Skeletal muscle cell (primary cell): ENCODE measurements at places on chromosomes 11 and 22.

GRCh38 chr22:48520207-48520606 lies 1307.5 kb downstream of the BRD1 start:
- no peak for DNase-seq

DNA sequence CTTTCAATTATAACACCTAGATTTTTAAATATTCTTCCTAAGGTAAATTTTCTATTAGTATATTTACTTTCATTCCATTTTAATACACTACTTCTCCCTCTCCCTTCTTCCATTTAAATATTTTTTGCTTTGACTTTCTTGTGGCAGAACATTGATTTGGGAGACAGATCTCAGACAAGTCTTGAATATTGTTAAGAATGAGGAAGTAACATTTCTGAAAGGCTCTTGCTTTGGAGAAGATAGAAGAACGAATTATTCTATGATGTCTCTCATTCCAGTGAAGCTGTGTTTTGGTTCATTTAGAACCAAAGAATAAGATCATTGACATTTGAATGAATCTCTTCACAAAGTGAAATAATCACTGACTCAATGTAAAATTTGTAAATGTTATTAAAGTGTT lies 2.4 kb downstream of the IPO7 start:
- DNase-seq: no peak

GRCh38 chr22:49997251-49997599 lies 15.3 kb downstream of the IL17REL start:
- no peak for DNase-seq

- no peak for DNase-seq
These were observed 16.3 kb downstream of the CPSF7 start for GRCh38 chr11:61413496-61413895.

GRCh38 chr11:66042227-66042995 lies 6.5 kb downstream of the GAL3ST3 start:
- no peak for DNase-seq

- no peak for DNase-seq
These were observed 34.9 kb downstream of the RSPH14 start for GRCh38 chr22:23106906-23107367.

- DNase-seq: no peak
These were observed 2.9 kb upstream of the OR52J3 start for GRCh38 chr11:5043380-5043779.
